Breast epithelium (tissue), 4 donors: ENCODE measurements at places on chromosomes 3 and 15.

DNA sequence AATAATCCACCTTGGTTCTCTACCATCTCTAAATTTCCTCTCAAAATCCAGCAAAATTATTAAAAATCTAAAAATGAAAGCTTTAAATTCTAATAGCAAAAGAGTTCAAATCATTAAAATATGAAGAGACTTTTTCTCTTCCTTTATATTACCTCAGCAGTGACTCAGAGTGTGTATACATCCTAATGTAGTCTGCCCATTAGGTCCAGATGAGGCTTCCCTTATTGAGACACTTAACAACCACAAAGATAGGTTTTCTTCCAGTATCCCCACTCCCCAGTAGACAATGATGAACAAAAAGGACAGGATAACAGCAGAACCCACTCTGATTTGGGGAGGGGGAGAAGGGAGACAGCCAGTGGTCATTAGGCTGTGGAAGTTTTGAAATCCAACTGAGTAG is 61.5 kb upstream of the DCBLD2 start:
- no peak for DNase-seq

DNA sequence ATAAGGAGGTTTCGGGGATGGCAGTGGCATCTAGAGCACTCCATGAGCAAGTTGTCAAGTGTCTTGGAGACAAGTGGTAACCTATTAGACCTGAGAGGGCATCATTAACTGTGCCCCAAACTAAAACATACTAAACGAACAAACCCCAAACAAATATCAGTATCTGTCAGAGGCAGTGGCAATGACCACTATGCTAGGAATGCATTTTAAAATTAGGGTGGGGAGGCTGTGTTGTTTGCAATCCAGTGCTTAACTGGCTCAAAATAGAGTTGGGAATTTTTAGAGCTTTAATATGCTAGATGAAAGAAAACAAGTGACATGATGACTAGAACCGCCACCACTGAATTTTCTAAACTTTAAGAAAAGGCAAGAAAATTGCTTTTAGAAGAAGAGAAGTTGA is 51.8 kb upstream of the TPRG1 start:
- no peak for DNase-seq

- no peak for DNase-seq
Measured at GRCh38 chr3:95899494-95899893, 914.9 kb upstream of the EPHA6 start.

GRCh38 chr3:28587723-28588122 is 239.1 kb upstream of the AZI2 start:
- DNase-seq = no peak

DNA sequence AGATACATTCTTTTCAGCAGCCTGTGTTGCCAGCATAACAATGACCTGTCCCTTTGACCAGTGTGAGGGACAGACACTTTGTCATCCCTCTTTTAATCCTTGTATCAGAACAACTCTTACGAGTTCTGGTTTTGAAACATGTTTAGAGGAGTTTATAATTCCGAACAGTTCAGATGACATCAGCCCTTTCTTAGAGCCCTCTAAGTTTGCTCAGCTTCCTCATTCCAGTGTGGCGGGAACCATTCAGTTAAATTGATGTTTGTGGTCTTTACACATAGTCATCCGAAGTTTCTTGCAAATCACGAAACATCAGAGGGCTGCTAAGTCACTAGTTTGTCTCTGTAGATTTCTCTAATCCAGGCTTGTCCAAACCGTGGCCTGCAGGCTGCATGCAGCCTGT is 102.5 kb downstream of the AKAP13 start:
- DNase-seq = no peak

- no peak for DNase-seq
Measured at GRCh38 chr15:41689834-41690233, 29.6 kb downstream of the MGA start.

GRCh38 chr3:4438296-4438695 is 28.8 kb downstream of the SUMF1 start:
- no peak for DNase-seq

GRCh38 chr3:41131224-41131623 is 68.1 kb upstream of the CTNNB1 start:
- DNase-seq = no peak

- no peak for DNase-seq
Measured at GRCh38 chr3:18232317-18232716, 192.8 kb downstream of the SATB1 start.

GRCh38 chr15:93048759-93049161 is 40.3 kb downstream of the RGMA start:
- DNase-seq = peak; percentile 63

GRCh38 chr15:31385736-31386135 is 59.1 kb downstream of the KLF13 start:
- DNase-seq = no peak

DNA sequence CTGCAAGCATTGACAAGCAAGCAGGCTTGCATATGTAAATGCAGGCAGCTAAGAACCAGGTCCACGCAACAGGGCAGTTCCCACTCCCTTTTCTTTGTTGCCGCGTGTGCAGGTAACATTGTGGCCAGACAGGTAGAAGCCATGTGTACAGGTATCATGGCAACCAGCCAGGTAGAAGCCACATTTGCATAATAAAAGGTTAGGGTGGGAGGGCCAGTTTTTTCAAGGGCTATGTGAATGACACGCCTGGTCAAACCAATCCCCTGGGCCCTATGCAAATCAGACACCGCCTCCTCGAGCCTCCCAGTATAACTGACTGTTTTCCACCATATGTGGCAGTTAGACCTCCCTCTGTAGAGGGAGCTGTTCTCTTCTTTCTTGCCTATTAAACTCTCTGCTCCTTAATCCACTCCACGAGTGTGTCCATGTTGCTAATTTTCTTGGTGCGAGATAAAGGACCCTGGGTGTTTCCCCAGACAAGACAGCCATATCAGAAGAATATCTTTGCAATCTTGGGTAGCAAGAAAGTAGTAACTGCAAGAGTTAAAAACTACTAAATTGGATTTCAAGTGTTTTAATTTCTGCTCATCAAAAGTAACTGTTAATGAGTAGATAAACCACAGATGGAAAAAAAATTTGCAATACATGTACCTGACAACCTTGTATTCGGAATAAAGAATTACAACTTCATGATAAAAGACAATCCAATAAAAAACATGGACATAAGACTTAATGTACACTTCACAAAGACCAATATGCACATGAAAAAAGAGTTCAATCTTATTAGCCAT is 21.8 kb downstream of the PCOLCE2 start:
- no peak for DNase-seq

GRCh38 chr15:100879061-100879463 is 569 bp upstream of the ALDH1A3 start:
- no peak for DNase-seq

DNA sequence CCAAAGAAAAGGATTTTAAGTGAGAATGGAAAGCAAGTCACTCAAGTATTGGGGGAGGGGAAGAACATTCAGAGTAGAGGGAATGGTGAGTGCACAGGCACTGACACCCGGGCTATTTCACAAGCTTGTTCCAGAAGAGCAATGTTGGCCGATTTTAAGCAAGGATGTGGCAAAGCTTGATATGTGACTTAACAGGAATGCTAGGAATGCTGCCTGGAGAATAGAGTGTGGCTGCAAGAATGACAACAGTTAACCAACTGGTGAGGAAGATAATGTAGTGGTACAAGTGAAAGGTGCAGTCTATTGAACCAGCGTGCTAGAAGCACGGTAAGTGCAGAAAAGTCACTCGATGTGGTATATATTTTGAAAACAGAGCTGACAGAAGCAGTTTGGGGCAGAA is 6.2 kb upstream of the CCDC80 start:
- DNase-seq = no peak

GRCh38 chr15:77179541-77179998 is 108.7 kb upstream of the TSPAN3 start:
- no peak for DNase-seq

DNA sequence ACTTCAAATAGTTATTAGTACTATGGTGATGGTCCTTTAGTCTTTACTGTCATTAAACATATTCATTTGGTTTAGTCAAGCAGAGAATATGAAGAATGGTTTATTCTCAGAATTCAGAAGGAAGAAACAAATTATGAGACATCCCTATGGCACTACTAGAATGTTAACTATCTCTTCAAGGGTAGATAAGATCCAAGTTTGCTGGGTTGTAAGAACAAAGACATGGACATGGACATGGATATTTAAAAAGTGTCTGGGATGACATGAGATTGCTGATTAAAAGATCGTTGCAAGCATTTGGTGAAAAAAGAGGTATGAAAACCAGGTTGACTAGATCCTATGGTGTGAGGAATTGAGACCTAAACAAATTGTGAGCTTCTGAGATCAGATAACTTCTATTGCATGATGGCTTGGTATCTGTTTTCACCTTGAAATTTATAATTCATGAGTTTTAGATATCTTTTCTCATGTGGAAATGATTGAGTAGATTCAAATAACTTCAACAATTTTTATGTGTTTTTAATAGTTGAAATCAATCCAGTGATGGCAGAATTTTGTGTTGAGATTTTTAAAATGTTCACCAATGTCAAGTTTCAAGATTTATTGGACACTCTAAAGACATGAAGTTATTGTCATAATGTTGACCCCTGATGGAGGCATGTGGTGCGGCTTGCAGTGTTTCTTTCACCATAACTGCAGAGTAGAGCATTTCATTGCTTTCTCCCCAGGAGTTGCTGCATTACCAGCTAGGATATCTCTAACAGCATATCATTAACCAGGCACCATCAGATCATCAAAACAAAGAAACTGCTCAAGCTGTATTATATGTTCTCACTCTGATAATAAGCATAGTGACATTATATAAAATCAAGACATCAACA is 72.6 kb downstream of the NAALADL2 start:
- no peak for DNase-seq

DNA sequence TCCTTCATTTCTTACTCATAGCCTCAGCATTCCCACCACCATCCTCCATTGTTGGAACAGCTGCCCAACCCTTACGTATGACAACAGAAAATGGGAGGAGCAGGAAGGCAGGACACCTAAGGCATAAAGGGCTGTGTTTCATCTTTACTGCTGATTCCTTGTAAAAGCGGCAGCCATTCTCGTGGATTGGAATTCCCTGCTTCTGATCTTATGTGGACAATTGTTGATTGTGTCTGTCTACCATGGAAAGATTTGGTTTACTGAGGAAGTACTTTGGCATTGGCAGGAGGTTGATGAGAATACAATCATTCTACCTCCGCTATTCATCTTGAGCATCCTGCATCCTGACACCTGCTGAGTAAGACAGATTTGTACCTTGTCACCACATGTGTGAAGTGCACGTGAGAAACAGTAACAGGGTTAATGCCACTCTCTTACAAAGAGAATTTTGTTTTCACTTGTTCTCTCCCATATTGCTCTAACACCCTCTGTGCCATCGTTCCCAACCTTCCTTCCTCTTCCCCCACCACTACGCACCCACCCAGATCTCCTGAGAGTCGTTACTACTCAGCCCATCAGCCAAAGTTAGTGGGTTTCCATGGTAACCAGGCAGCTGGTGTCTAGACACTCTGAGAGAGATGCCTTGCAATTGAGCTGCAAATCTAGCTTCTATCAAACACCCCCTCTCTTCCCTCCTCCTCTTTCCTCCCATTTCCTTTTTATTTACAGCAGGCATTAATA is 75.7 kb downstream of the GAP43 start:
- DNase-seq = no peak

- DNase-seq = no peak
Measured at GRCh38 chr15:49876401-49877038, 242.5 kb downstream of the ATP8B4 start.

DNA sequence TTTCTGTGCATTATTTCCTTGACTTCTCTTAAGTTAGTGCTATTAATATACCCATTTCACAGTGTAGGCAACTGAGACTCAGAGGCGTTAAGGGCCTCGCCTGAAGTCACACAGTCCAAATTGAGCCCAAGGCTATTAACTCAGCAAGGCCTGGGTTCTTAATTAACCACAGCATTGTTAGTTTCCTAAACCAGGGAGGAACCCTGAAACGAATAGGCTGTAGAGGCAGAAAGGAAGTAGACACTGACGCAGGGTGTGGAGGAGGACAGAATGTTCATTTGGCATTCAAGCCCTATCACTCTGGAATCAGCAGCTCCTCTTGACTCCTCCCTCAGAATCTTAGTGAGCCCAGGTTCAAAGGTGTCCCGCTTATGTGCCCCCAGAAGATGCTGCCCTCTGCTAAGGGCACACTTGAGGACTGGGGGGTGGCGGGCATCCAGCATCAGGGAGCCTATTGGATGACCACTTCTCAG is 13.9 kb downstream of the ARHGEF3 start:
- DNase-seq = no peak

DNA sequence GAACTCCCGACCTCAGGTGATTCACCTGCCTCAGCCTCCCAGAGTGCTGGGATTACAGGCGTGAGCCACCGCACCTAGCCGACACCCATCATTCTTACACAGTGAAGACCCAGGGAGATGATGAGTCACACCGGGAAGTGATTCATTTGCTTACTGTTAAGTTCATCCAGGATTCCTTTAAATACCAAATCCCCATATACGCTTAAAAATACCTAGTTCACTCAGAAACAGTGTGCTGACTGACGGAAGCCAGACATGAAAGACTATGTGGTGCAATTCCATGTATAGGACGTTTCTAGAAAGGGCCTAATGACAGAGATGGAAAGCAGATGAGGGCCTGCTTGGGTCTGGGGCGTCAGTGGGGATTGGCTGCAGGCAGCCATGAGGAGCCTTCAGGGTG is 75.2 kb downstream of the APBA2 start:
- no peak for DNase-seq

GRCh38 chr3:45987368-45988291 is 8.0 kb downstream of the FYCO1 start:
- no peak for DNase-seq

GRCh38 chr15:56718560-56718959 is 14.7 kb downstream of the ZNF280D start:
- DNase-seq = no peak

DNA sequence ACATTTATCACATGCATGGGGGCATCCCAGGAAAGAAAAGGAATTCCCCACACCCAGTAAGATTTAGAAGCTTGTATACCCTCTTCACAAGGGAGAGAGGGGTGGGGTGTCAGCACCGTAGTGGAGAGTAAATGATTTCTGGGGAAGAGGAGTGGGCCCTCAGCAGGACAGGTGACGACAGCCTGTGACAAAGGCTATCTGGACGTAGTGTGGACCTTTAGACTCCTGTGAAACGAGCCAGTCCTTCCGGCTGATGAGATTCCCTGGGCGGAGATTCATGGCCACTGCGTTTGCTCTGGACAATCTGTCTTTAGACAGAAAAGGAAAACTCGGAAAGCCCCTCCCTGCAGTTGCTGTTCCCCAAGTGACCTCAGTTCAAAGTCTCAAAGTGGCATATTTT is 1.7 kb upstream of the FAM3D start:
- DNase-seq = no peak

DNA sequence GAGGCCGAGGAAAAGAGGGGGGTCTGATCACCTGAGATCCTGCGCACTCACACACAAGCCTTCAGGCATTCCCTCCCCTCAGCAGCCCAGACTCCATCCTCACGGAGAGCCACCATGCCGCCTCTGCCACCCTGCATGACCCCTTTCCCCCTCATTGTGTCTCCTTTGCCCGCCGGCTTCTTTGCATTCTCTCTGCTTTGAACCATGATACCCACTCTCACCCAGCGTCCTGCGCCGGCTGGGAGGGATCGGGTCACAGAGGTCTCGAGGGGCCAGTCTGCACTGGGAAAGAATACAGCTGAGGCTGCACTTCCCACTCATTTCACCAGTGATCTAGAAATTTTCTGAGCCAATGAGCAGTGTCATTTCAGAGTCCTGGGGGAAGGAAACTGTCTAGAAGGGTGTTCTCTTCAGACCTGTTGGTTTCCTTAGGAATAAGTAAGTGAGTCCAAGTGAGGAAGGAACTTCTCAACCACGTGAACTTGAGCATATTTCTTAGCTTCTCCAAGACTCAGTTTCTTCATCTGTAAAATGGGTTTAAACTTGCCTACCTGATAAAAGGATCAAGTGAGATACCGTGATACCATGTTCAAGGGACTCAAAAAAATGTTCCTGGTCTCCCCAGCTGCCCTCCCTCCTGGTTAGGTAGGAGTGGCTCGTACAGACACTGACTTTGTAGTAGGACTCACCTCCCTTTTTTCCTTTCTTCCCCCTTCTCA is 96.7 kb downstream of the TOP2B start:
- DNase-seq = no peak
